H7 (cell line): ENCODE measurements at places on chromosomes 5 and 9.

GRCh38 chr5:119897537-119898370 is 268.4 kb downstream of the FAM170A start:
- no peak for DNase-seq

DNA sequence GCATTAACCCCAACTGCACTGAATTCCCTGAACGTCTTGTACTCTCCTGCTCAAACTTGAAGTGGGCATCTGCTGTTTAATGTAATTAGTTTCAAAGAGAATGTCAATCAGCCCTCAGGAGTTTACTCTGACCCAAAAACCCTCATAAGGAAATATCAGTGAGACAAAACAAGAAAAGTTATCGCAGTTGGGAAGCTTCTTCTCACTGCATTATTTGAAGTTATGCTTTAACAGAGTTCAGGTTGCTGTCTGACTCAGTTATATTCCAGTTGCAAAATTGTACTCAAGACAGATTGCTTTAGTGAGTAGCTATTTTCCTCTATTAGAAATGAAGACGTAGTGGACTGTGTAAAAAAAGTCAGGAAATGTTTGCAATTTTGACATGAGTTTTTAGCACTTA is 52.1 kb downstream of the PPIC start:
- no peak for DNase-seq

GRCh38 chr5:164353155-164353554 is 847.7 kb downstream of the MAT2B start:
- no peak for DNase-seq

GRCh38 chr9:75142202-75142601 is 53.9 kb downstream of the OSTF1 start:
- DNase-seq, result no peak

DNA sequence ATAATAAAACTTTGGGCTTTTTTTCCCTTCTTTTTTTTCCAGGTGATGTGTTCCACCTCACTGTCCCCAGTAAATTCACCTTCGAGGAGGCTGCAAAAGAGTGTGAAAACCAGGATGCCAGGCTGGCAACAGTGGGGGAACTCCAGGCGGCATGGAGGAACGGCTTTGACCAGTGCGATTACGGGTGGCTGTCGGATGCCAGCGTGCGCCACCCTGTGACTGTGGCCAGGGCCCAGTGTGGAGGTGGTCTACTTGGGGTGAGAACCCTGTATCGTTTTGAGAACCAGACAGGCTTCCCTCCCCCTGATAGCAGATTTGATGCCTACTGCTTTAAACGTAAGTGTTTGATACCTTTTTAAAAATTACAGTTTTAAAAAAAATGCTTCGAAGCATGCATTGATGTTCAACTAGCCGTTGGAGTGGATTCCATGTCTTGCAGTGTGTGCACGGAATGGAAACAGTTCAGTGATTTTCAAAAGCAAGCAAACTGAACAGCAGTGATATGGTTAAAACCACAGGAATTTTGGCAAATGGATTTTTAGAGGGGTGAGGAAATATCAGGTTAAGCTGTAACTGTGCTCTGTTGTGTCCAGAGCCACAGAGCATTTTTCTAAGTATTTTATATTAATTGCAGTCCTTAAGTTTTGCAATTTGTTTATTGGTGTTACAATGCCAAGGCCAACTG is 40.7 kb downstream of the VCAN start:
- no peak for DNase-seq

DNA sequence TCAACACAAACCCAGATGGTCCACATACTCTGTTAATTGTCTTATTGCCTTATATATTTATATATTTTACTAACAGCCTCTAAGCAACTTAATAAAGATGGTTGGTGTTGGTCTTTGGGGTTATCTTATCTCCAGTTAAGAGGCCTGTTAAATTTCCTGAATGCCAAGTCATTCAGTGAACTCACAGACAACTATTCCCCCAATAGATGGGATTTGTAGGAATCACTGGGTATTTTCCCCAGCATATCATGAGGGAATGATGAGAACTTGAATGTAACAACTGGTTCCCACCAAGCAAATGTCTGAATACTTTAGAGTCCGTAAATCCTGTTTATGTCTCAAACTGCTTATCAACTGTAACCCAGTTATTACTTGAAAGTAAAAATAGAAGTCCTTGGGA is 42.7 kb upstream of the RETREG1 start:
- DNase-seq, result no peak

- no peak for DNase-seq
Measured at GRCh38 chr5:172336676-172337285, 53.2 kb upstream of the UBTD2 start.

- DNase-seq, result no peak
Measured at GRCh38 chr5:165014439-165014838, 1509.0 kb downstream of the MAT2B start.

DNA sequence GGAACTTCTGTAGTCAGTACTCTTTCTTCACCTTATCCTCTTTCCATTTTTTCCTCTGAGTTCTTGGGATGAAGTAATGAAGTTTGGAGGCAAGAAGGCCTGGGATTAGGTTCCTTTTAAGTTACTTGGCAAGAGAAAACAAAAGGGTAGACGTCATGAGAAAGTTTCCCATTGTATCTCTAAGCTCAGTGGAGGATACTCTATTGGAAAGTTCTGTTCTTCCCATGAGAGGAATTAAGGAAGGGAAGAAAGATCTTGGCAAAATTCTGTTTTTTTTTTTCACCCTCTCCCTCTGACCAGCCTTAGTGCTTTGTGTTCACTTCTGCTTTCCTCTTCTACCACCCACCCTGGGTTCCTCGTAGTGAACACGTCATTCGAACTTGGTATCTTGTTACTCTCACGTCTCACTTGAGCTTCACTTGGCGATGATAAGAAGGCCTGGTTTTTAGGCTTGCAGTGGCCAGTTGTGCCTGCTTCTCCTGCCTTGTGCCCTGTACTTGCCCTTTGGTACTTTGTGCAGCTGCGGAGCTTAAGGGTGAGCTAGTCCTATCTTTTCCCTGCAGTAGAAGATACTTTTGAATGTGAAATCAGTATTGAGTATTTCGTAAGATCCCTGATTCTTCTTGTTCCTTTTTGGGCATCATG is 67.0 kb downstream of the ARHGAP26 start:
- no peak for DNase-seq

DNA sequence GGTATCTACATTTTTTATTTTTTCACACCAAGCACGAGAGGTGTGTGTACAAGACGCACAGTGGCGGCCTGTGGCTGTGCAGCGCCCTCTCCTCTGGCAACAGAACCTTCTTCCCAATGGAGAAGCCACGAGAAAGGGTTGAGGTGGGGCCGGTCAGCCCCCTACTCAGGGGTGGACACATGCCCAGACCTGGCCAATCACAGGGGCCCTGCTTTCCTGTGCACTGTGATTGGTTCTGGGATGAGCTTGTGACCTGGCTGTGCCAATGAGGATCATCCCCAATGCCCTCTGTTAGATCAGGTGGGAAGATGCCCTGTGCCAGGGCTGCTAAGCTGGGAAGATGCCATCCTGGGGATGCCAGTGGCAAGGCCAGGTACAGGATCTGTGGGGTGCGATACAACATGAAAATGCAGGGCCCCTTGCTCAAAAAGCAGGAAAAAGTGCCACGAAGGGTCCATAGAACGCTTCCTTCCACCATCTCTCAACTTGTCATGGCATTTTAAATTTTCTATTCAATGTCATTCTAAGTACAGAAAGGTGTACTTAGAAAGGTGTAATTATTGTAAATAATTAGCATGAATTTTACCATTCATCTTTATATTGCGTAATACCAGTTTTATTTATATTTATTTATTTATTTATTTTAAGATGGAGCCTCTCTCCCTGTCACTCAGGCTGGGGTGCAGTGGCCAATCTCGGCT is 15.4 kb downstream of the IER5L start:
- DNase-seq, result peak; percentile 75
